ENCODE measurements at places on chromosomes 6 and 20.

- DNase-seq, result no peak
Measured at GRCh38 chr20:32564921-32565734, 20.0 kb downstream of the NOL4L start.

GRCh38 chr6:139625998-139626975 lies 251.8 kb upstream of the CITED2 start:
- no peak for DNase-seq

- no peak for DNase-seq
Measured at GRCh38 chr20:55953201-55953600, 52.1 kb downstream of the CBLN4 start.

DNA sequence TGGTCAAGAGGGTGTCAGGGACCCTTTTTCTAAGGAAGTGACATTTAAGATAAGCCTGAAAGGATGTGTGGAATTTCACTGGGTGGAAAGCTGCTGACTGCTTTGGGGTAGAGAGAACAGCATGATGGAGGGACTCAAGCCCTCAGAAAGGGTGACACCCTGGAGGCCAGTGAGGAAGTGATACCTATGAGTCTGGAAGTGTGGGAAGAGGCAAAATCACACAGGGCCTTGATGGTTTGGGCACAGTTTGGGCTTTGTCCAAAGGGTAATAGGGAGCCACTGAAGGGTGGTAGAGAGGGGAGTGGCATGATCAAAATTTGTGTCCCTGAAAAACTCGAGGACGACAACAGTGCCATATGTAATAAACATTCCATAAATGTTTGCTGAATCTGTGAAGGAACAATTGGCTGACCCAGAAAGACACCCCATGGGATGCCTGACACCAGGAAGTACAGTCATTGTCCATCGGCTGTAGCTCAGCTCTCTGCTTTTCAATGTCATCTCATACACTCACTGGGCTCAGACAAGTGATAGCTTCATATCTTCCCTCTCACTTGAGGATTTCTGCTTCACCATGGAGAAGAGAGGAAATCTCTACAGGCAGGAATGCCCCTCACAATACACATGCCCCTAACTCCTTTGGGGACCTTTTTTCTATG lies 21.3 kb downstream of the CASS4 start:
- no peak for DNase-seq

GRCh38 chr6:151675746-151676459 lies 131.6 kb upstream of the ESR1 start:
- no peak for DNase-seq

DNA sequence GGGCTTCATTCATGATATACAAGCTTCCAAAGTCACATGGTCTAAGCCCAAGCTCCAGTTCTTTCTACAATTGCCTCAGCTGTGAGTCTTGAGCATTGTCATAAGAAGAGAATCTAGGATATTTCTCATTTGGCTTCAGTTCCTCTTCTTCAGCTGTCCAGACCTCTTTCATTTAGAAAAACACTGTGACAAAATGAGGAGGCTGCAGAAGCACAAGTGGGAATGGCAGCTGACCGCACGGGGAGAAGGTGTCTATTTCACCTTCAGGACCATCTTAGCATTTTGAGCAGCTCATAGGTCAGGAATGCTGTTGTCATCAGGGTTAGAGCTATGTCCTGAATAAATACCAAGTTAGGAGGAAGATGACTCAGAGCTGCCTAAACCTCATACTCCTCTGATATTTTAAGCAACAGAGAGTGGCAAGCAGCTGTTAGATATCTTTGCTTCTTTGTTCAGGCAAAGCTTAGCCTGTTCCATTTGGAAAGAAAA lies 390.1 kb upstream of the CITED2 start:
- no peak for DNase-seq

DNA sequence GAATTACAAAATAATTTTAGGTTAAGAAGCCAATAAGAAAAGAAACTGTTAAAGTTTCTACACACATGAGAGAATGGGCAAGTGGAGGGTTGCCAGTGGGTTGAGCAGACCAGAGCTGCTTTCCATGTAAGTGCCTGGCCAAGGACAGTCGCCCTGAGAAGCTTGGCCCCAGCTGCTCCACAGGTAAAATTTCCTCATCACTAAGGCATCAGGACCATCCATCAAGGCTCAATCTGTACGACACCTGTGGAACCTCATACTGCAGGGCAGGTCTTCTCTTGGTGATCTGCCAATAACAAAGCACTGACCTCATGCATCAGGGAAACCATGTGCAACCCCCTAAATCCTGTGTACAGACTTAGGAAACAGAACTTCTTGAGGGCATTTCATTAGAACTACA lies 115.4 kb downstream of the INSM1 start:
- no peak for DNase-seq

DNA sequence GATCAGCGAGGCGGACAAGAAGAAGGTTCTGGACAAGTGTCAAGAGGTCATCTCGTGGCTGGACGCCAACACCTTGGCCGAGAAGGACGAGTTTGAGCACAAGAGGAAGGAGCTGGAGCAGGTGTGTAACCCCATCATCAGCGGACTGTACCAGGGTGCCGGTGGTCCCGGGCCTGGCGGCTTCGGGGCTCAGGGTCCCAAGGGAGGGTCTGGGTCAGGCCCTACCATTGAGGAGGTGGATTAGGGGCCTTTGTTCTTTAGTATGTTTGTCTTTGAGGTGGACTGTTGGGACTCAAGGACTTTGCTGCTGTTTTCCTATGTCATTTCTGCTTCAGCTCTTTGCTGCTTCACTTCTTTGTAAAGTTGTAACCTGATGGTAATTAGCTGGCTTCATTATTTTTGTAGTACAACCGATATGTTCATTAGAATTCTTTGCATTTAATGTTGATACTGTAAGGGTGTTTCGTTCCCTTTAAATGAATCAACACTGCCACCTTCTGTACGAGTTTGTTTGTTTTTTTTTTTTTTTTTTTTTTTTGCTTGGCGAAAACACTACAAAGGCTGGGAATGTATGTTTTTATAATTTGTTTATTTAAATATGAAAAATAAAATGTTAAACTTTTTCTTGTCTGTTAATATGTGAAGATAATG lies 2.2 kb downstream of the HSPA1B start:
- DNase-seq, result no peak

DNA sequence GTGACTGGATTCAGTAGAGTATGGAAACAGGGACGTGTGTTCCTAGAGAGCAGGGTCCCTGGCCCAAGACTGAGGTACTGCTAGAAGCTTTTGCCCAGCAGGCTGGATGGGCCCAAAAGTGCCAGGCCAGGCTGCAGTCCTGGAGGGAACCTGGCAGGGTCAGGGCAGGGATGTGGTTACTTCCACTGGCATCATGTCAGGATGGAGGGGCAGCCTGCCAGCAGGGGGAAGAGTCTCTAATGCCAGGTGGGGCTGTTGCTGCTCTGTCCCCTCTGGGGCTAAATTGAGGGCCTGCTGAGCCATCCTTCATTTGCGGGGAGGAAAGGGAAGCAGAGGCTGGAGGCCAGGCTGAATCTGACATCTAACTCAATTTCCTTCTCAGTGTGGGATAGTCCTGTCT lies 17.2 kb downstream of the ZDHHC14 start:
- DNase-seq, result no peak

GRCh38 chr6:139271056-139271455 lies 20.7 kb downstream of the TXLNB start:
- DNase-seq, result no peak

DNA sequence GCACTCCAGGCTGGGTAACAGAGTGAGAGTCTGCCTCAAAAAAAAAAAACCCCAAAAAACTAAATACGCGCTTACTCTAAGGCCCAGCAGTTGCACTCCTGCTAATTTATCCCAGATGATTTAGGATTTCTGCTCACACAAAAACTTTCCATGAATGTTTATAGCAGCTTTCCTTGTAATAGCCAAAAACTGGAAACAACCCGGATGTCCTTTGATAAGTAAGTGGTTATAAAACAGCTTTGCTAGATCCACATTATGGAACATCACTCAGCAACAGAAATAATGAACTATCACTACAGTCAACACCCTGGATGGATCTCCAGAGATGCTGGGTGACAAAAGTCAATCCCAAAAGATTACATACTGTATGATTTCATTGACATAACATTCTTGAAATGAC lies 220.4 kb upstream of the JARID2 start:
- DNase-seq, result no peak

GRCh38 chr20:43187476-43188233 lies 2.1 kb downstream of the PTPRT start:
- no peak for DNase-seq

- DNase-seq, result no peak
Measured at GRCh38 chr6:57195457-57195856, 23.3 kb downstream of the BAG2 start.

GRCh38 chr20:10404023-10404628 lies 29.9 kb downstream of the MKKS start:
- DNase-seq, result no peak

DNA sequence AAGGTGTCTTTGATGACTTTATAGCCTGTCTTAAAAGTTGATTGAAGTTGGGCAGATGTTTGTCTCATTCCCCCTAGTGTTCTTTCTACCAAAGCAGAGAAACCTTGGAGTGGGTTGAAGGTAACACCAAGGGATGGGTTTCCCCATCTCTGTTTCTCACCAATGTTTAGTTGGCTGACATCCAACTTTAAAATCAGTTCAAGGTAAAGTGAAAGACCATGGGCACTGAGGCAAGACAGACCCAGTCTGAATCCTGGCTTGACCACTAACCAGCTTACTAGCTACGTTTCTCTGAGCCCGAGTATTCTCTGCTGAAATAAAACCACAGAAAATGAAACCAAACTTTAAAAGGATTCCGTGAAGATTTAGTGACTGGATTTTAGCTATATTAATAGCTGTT lies 258.9 kb downstream of the KIF16B start:
- no peak for DNase-seq
